Mesothelial cell of epicardium (in vitro differentiated cells): ENCODE measurements at places on chromosomes 7 and 10. TPM values are rescaled to one million over a fixed set of nuclear protein-coding genes. Genes with fewer than 3 reads are reported as not detected.

- no peak for DNase-seq
- peaks cover 25% of the 10 kb centered on the region for H3K27me3 ChIP-seq
- H3K4me3 ChIP-seq = peak overlapping the region; percentile 77
- H3K36me3 ChIP-seq = peaks cover 5% of the 10 kb centered on the region
- no peak overlapping the region for H3K27ac ChIP-seq
- H3K4me1 ChIP-seq = peaks cover 31% of the 10 kb centered on the region
Observed at GRCh38 chr10:92238586-92239098, 52.2 kb downstream of the CPEB3 start.

- H3K36me3 ChIP-seq = peaks cover 8% of the 10 kb centered on the region
- peaks cover 71% of the 10 kb centered on the region for H3K27me3 ChIP-seq
- H3K4me3 ChIP-seq = peak overlapping the region; percentile 92
- no peak for DNase-seq
- H3K27ac ChIP-seq = peak overlapping the region; percentile 91
Observed at GRCh38 chr7:19116121-19117090, 1.0 kb downstream of the TWIST1 start.

GRCh38 chr7:123916240-123916724 is 8.8 kb upstream of the SPAM1 start:
- no peaks in the 10 kb centered on the region for H3K27me3 ChIP-seq
- H3K4me1 ChIP-seq = peaks cover 4% of the 10 kb centered on the region
- DNase-seq = no peak
- H3K4me3 ChIP-seq = no peak overlapping the region
- H3K27ac ChIP-seq = no peak overlapping the region
- H3K36me3 ChIP-seq = no peaks in the 10 kb centered on the region

DNA sequence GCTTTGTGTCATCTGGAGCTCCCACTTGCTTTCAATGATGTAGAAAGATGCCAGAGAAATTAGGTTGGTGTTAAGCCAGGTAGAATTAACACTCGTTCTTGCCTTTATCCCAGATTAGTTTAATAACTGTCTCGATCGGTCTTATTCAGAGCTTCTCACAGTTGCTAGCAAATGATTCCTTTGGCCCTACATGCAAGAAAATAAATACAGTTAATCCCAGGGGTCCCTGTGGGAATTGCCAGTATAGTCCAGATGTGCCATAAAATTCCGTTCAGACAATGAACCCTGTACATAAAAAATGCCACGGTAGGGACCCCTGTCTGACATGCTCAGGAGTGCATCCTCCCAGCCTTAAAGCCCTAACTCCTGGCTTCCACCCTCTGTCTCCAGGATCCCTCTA is 207.5 kb downstream of the ARHGAP12 start:
- H3K4me3 ChIP-seq = no peak overlapping the region
- no peak overlapping the region for H3K27ac ChIP-seq
- H3K36me3 ChIP-seq = no peaks in the 10 kb centered on the region
- H3K4me1 ChIP-seq = no peaks in the 10 kb centered on the region
- DNase-seq = no peak

- H3K27ac ChIP-seq = no peak overlapping the region
- no peaks in the 10 kb centered on the region for H3K27me3 ChIP-seq
- H3K36me3 ChIP-seq = no peaks in the 10 kb centered on the region
- H3K4me1 ChIP-seq = no peaks in the 10 kb centered on the region
- no peak for DNase-seq
Observed at GRCh38 chr10:31426401-31426800, 107.4 kb downstream of the ZEB1 start.

- no peak overlapping the region for H3K27ac ChIP-seq
- H3K4me3 ChIP-seq = no peak overlapping the region
- no peaks in the 10 kb centered on the region for H3K36me3 ChIP-seq
- H3K4me1 ChIP-seq = peaks cover 32% of the 10 kb centered on the region
- peaks cover 2% of the 10 kb centered on the region for H3K27me3 ChIP-seq
Observed at GRCh38 chr7:17293481-17293880, 5.0 kb upstream of the AHR start.

The GPNMB gene
- total RNA-seq = 2.1 to 2.7 TPM (median 2.2 TPM) in 3 replicates
